ENCODE measurements at places on chromosomes 1 and 21. TPM values are rescaled to one million over a fixed set of nuclear protein-coding genes. Genes with fewer than 3 reads are reported as not detected.
A peak's percentile ranks its signal among the peaks of the same experiment; 100 is the strongest.

GRCh38 chr1:10575616-10576015 is 100.9 kb downstream of the PEX14 start:
- no peak for DNase-seq

- no peak for DNase-seq
Measured at GRCh38 chr1:19735440-19736127, 64.1 kb downstream of the TMCO4 start.

Gene BRDT
- total RNA-seq: not detected

Gene FAM110D
- total RNA-seq: 0.09 TPM

Gene PINK1
- 2.4 TPM for total RNA-seq

GRCh38 chr1:47578721-47579419 is 141.0 kb downstream of the FOXD2 start:
- no peak for DNase-seq

Gene SLC37A1
- total RNA-seq: 23.0 TPM

Gene SEMA4A
- total RNA-seq: 12.1 TPM

DNA sequence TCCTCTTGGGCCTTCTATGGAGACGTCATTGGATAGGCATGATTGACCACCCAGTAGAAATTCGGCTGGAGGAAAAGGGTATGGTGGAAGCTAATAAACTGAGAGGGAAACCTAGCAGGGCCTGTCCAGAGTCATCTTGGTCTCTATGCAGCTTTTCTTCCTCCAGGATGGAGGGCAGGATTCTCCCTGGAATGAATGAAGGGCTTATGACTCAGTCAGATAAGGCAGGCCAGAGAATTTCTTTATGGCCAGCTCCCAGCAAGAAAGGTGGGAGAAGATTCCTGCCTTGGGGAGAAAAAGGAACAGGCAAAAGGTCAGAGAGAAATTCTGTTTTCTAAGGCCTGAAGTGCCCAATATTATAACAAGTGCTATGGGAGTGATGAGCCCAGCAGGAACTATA is 17.1 kb downstream of the FBLIM1 start:
- DNase-seq: no peak

DNA sequence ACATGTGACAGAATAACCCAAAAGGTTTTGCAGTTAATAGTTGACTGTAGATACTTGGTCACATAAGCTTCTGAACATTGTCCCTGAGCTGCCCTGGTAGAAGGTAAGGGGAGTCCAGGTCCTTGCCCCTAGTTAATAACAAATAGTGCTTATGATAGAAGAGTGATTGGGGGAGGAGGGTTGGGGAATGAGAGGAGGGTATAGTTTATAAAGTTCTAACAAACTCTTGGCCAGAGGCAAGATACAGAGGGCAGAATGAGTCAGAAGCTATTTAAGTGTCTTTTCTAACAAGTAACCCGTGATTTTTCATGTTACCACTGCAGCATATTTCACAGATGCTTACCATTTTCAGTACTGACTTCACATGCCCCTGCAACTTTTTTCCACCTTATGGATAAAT is 26.7 kb upstream of the MYOCOS start:
- DNase-seq: no peak

- DNase-seq: no peak
Measured at GRCh38 chr1:36352125-36352909, 28.9 kb upstream of the EVA1B start.

Gene VWA5B1
- total RNA-seq: not detected

Gene TINAGL1
- not detected for total RNA-seq

GRCh38 chr1:14140831-14141401 is 440.9 kb downstream of the PRDM2 start:
- no peak for DNase-seq

GRCh38 chr1:121483961-121484424 is 299.2 kb downstream of the SRGAP2C start:
- DNase-seq: no peak

GRCh38 chr1:168321945-168322344 is 41.3 kb downstream of the TBX19 start:
- no peak for DNase-seq

DNA sequence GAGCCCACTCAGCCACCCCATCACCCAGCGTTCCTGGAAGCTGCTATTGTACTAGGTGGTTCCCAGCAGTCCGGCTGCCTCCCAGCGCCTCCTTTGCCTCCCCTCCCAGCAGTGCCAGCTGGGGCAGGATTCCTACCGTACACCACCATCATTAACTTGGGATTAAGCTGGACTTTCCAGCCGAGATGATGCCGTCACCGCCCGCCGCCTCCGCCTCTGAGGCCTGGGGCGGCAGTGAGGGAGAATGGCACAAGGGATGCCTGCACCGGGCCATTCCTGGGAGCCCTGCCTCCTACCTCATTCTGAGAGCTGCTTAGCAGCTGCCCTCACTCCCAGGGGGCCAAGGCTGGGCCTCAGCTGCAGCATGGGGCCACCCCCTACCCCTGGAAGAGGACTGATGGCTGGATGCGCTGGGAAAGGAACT is 13.2 kb downstream of the CNTN2 start:
- no peak for DNase-seq

DNA sequence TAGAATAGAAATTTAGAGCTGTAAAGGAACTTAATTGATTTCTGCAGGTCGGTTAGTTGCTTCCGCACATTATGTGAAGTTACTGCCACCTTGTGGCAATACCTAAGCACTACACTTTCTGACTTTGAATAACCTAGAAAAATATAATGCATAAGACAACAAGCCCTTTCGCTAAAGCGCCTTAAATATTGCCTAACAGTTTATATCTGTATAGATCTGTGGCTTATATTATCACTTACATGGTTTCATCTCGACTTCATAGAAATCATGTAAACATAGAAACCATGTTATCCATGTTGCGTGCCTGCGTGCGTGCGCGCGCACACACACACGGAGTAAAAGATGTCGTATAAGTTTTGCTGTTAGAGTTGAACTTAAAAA is 10.9 kb upstream of the IFI16 start:
- peak; percentile 87 for DNase-seq

Gene SLAMF9
- not detected for total RNA-seq

GRCh38 chr1:237033804-237034203 is 8.2 kb upstream of the RYR2 start:
- DNase-seq: no peak

Data from activated CD4-positive, alpha-beta T cell treated with anti-CD3 and anti-CD28 coated beads, Interleukin-2, amount 10 ng/mL, durations not matched to agents 24 days and 14 days (primary cell).